CD4-positive, alpha-beta T cell treated with Interleukin-4 for 1 hour (primary cell): ENCODE measurements at places on chromosomes 2 and 18.
A peak's percentile ranks its signal among the peaks of the same experiment; 100 is the strongest.

DNA sequence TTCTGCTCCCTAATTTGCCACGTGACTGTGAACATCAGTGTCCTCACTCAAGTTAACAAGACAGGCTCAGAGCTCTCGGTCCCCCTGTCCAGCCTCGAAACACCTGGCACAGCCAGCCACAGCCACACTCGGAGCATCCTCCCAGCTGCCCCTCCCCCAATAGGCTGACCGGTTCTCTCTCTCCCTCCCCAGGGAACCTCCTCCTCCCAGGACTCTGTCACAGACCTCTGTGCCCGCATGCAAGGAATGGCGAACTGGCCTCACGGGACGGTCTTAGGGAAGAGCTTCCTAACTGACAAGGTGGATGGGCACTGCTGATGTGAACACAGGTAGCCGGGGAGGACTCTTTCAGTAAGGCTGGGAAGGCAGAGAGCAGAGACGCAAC lies 18.8 kb downstream of the CYP26B1 start:
- DNase-seq: no peak

GRCh38 chr18:79805211-79805887 lies 7.6 kb downstream of the KCNG2 start:
- DNase-seq: no peak

GRCh38 chr2:191038741-191039140 lies 24.8 kb upstream of the STAT1 start:
- DNase-seq: no peak

DNA sequence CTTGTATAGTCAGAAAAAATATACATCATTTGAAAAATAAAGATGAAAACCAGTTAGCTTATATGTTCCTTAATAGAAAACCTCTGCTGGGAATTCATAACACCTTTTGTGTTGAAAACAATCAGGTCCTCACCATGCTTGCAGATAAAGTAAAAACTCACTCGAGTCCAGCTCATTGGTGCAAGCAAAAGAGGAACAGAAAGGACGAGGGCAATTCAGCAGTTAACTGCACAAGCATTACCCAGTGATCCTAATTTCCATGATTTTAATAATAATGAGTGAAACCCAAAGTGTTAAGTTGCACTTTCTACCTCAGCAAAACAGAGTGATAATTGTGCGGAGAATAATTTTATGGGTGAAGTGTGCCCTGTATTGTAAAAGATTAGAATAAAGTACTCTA lies 839.9 kb downstream of the BCL11A start:
- no peak for DNase-seq

- DNase-seq: no peak
Measured at GRCh38 chr2:23073671-23074070, 311.3 kb upstream of the KLHL29 start.

- DNase-seq: no peak
Measured at GRCh38 chr2:229675569-229675968, 38.8 kb downstream of the DNER start.

DNA sequence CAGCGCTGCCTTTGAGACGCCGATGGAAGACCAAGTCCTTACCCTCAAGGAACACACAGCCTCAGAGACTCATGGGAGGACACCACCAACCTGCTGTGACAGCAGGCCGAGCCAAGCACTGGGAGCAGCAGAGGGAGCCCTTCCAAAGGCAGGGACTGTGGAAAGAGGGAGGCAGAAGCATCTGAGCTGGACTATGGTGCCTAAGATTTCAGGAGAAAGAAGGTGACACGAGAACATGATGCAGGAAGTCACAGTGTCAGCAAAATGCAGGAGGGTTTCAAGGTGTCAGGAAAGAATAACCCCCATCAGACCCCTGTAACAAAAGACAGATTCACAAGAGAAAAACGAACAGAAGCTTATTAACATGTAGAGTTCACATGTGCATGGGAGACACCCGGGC lies 24.2 kb upstream of the COX7A2L start:
- no peak for DNase-seq

GRCh38 chr2:216909541-216910210 lies 49.8 kb upstream of the TNP1 start:
- DNase-seq: no peak

GRCh38 chr2:144235050-144235449 lies 284.9 kb downstream of the ZEB2 start:
- DNase-seq: no peak

- peak; percentile 5 for DNase-seq
Measured at GRCh38 chr2:109637749-109638570, 23.8 kb downstream of the SOWAHC start.

DNA sequence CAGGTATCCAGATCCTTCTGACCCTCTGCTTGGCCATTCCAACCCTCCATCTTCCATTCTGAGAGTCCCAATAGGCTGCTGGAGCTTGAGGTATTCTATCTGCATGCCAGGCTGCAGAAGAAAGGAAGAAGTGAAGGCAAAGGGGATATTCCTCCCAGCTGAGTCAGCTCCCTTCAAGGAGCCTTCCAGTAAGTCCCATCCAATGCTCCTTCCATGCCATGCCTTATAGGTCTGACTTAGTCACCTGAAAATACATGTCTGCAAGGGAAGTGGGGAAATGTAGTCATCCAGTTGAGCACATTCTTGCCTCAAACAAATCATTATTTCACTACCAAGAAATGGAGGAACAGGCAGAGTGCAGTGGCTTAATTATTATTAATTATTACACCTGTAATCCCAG lies 464.6 kb downstream of the CNTNAP5 start:
- DNase-seq: no peak

DNA sequence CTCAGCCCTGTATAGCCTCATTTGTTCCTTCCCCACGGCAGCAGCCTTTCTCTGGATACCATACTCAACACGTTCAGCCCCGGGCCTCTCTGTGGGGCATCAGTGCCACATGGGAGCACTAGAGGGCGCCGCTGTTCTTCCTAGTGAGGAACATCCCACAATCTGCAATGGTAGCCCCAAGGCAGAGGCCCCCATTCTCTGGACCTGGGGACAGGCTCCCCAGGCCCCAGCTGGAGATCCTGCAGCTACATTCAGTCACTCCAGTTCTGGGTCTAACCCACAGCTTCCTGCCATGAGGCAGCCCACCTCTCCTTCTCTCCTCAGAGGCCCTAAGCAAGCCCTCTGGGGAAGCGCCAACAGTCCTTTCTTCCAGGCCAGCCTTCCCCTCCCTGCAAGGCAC lies 14.2 kb upstream of the SFXN5 start:
- peak; percentile 81 for DNase-seq

DNA sequence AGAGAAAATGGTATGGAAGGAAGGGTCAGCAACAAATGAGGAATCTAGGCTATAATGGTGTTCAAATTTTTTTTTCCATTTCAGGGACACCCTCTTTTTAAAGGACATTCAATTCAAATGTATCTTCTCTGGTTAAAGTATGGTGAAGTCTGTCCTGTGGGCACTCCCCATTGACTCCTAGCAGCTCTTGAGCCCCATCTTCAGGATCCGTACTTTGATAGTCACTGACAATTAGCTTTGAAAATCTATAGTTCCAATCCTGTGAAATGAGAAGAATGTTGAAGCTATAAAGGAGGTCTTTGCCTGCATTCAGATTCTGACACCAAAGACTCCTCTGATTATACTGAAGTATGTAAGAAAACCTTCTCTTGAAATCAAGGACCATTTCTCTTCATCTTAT lies 43.3 kb downstream of the KCNH7 start:
- DNase-seq: no peak

DNA sequence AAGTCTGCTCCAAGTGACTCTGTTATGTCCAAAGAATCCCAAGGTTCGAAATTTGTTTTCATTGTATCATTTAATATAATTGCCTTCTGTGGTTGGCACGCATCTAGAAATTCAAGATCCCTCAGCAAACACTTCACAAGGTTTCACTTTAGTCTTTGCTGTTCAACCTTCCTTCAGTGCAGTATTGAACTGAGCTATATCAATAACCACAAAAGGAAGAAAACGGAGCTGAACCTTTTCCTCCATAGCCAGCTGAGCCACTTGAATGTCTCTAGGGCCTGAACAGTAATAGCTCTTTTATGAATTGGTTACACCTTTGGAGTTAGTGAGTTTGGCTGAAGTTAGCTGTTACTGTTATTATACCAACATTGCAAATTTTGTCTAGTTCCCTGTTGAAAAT lies 357.7 kb upstream of the HNRNPA3 start:
- DNase-seq: no peak

- no peak for DNase-seq
Measured at GRCh38 chr2:148914463-148914862, 39.4 kb downstream of the KIF5C start.

GRCh38 chr2:215428060-215428910 lies 7.6 kb downstream of the FN1 start:
- DNase-seq: no peak

DNA sequence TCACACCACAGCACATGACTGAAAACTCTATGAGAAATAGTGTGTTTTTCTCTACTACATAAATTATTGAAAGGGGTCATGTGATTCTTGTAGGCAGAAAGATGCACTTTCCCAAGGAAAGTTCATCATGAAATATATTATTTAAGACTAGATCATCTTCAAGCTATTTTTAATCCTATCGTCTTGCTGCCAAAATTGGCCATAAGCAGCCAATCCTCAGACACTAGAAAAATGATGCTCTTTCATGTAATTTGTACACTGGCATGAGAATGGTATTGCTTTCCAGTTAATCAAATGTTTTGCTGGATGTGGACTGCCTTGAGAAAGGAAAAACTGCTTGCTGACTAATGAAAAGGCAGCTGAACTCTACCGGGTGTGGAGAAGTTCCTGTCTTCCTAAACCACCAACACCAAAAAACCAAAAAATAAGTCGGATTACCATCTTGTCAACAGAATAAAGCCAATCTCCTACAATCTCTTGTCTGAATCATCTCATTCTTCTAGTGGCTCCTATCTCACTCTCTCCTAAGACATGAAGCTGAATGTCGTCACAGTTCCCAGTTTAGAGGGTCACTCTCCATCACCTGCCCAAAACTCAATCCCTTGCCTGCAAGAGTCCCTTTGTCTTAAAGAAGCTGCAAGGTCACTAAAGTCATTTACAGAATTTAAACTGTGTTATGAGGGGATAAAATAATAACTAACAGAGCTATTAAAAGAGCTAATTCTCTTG lies 5.3 kb downstream of the BCL2 start:
- no peak for DNase-seq

- no peak for DNase-seq
Measured at GRCh38 chr2:60629801-60630385, 76.4 kb upstream of the BCL11A start.

- no peak for DNase-seq
Measured at GRCh38 chr2:100522430-100522829, 40.4 kb upstream of the PDCL3 start.

- DNase-seq: no peak
Measured at GRCh38 chr2:42806786-42807185, 14.4 kb upstream of the HAAO start.

- no peak for DNase-seq
Measured at GRCh38 chr2:53234548-53234903, 533.1 kb upstream of the CHAC2 start.

DNA sequence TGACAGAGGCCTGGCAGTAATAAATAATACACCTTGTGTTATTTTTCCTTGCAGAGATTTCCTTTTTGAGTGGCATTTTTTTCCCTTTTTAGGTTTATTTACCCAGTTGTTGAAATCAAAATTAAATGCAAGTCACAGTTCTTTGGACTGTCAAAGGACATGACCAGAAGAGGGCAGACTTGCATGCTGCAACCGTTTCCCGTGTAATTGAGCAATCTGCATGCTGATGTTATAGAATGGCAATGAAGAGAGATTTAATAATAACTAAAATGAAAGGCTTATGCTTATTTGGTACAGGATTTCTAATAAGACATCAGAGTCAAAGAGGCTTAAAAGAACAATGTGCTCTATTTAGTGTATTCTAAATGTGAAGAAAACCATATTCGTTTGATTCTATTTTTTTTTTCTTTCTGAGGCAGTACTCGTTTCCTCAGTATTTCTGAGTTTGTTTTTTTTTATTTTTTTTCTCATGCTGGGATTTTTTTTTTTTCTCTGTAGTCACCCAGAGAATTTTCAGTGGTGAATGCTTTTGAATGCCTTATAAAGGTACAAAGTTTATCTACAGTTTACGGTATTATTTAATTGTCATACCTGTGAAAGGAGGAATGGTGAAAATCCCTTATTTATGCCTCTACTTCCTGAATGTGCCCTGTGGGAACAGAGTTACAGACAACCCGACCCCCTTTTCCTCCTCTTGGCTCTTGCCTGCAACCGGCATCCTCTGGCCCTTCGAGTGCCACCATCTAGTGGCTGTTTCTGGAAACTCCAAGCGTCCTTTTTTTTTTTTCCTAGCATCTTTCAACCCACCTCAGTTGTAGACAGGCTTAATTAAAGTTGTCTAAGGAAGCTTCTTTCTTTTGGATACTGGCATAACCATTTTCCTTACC lies 368.5 kb downstream of the LRRTM1 start:
- DNase-seq: no peak

GRCh38 chr2:152811916-152812315 lies 93.5 kb downstream of the ARL6IP6 start:
- DNase-seq: no peak

- no peak for DNase-seq
Measured at GRCh38 chr2:52178845-52179244, 1146.9 kb upstream of the NRXN1 start.

DNA sequence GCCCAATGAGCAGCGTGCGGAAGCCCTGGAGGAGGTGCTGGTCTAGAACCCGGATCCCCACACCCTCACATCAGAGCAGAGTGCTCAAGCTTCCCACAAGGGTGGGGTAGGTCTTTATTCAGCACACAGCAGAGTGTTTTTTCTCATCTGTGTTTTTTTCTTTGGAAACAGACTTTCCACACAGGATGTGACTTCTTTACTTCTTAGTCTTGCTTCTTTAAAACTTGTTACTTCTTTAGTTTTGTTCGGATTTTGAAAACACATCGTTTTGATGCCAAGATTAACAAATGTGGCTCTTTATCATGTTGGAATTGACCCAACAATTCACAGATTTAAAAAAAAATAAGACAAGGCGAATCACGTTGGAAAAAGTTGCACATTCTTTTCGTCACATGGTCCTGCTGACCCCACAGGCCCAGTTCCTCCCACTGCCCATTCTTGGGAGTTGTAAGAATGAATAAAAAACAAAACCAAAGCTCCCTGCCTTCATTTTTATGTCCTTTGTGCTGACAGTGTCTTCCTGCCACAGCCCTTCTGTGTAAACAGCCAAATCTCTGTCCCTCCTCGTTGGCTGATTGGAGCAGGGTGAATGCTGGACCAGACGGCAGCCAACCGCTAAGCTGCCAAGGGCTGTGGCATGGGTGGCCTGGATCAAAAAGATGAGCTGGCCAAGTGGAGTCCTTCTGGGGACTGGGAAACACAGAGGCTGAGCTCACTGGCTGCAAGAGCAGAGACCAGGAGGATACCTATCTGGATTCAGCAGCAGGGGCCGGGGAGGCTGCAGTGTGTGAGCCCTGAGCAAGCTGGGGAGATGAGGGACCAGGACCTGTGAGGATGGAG lies 81.6 kb downstream of the TWIST2 start:
- DNase-seq: no peak

GRCh38 chr2:237978058-237978712 lies 11.4 kb downstream of the UBE2F start:
- no peak for DNase-seq

- DNase-seq: no peak
Measured at GRCh38 chr2:165305391-165306096, 66.3 kb downstream of the SCN2A start.
